Right atrium auricular region (tissue), 2 donors: ENCODE measurements at places on chromosomes 3 and 15. TPM values are rescaled to one million over a fixed set of nuclear protein-coding genes. Genes with fewer than 3 reads are reported as not detected.
A peak's percentile ranks its signal among the peaks of the same experiment; 100 is the strongest.

The RBMS3 gene
- 51.4 TPM for total RNA-seq

The CGNL1 gene
- 16.4 TPM for total RNA-seq

The PP2D1 gene
- not detected for total RNA-seq

The FBXW12 gene
- total RNA-seq: not detected

The RNU5B-1 gene
- not detected for total RNA-seq

DNA sequence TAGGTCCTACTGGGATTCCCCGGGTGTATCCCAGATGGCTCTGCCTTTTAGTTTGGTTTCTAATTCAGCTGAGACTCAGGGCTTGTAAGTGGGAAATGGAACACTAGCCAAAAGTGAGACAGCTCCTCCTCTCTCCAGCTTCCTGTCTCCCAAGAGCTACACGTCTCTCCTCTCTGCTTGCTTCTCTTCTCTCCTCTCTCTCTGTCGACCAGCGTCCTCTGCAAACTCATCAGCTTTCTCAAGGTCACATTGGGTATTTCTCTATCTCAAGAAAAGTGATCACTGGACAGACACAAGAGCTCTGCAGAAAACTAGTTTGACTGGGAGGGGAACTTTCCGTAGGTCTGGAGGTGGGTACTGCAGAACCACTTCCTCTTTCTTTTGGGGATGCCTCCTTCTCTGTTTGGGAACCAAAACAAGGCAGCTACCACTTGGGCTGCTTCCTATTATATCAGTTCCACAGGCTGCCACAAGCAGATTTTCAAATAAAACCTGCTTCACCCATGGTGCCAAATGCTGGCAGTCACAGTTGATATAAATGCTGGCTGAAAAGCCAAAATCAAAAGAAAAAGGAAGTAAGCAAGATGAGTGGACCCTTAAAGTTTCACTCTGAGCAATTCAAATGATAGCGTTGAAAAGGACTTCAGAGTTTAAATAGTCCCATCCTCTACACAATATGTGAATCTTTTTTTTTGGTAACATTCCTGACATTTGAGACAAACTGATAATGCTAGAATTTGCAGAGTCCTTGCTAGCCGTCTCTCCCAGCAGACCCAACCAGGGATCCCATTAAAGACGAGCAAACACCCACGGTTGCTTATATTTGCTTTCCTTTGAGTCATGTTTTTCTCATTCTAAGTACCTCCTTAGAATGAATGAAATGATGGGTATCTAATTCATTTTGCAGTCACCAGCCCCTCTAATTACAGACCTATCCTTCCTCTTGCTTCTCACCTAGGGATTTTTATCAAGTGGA lies 7.2 kb upstream of the DYNC1LI1 start:
- H3K27ac ChIP-seq: peak overlapping the region; percentile 81
- no peaks in the 10 kb centered on the region for H3K27me3 ChIP-seq
- DNase-seq: peak; percentile 59
- H3K4me1 ChIP-seq: peaks cover 26% of the 10 kb centered on the region
- no peak overlapping the region for H3K4me3 ChIP-seq

GRCh38 chr3:134033315-134033996 lies 3.7 kb upstream of the SLCO2A1 start:
- H3K27me3 ChIP-seq: no peaks in the 10 kb centered on the region
- H3K4me3 ChIP-seq: no peak overlapping the region
- H3K36me3 ChIP-seq: no peaks in the 10 kb centered on the region
- H3K4me1 ChIP-seq: peaks cover 23% of the 10 kb centered on the region
- no peak overlapping the region for H3K27ac ChIP-seq

GRCh38 chr3:100277255-100277800 lies 16.5 kb downstream of the TBC1D23 start:
- no peaks in the 10 kb centered on the region for H3K27me3 ChIP-seq
- H3K4me3 ChIP-seq: no peak overlapping the region
- DNase-seq: no peak
- H3K27ac ChIP-seq: no peak overlapping the region
- H3K4me1 ChIP-seq: no peaks in the 10 kb centered on the region
